Suprapubic skin (tissue), 4 donors: ENCODE measurements at places on chromosomes 16 and 17. TPM values are rescaled to one million over a fixed set of nuclear protein-coding genes. Genes with fewer than 3 reads are reported as not detected.

- DNase-seq, result no peak
- peaks cover under 1% of the 10 kb centered on the region for H3K4me1 ChIP-seq
- H3K27ac ChIP-seq, result no peak overlapping the region
- H3K27me3 ChIP-seq, result peaks cover 41% of the 10 kb centered on the region
These were observed 178.7 kb downstream of the FOXL1 start for GRCh38 chr16:86756882-86757703.

The CALB2 gene
- 6.7 TPM for total RNA-seq

DNA sequence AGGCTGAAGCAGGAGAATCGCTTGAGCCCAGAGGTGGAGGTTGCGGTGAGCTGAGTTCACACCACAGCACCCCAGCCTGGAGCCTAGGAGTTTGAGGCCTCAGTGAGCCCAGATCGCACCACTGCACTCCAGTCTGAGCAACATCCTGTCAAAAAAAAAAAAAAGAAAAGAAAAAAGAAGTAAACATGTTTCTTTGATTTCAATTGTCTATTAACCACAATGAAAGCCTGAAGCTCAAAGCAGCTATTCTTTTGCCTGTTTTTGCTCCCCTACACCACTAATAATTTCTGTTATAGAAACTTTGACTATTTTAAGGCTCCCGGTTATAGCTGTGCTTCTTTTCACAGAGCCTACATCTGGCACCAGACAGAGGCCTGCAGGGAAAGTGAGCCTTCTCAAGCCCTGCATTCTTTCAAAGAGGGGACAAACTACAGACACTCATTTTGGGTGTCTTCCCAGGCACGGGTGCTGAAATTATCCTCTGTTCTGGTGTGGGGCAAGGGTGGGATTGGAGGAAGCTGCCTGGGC lies 14.2 kb upstream of the SLC52A1 start:
- H3K27me3 ChIP-seq, result no peaks in the 10 kb centered on the region
- H3K27ac ChIP-seq, result peak overlapping the region; percentile 62
- H3K4me3 ChIP-seq, result no peak overlapping the region
- DNase-seq, result no peak
- H3K36me3 ChIP-seq, result no peaks in the 10 kb centered on the region
- H3K4me1 ChIP-seq, result peaks cover 10% of the 10 kb centered on the region

DNA sequence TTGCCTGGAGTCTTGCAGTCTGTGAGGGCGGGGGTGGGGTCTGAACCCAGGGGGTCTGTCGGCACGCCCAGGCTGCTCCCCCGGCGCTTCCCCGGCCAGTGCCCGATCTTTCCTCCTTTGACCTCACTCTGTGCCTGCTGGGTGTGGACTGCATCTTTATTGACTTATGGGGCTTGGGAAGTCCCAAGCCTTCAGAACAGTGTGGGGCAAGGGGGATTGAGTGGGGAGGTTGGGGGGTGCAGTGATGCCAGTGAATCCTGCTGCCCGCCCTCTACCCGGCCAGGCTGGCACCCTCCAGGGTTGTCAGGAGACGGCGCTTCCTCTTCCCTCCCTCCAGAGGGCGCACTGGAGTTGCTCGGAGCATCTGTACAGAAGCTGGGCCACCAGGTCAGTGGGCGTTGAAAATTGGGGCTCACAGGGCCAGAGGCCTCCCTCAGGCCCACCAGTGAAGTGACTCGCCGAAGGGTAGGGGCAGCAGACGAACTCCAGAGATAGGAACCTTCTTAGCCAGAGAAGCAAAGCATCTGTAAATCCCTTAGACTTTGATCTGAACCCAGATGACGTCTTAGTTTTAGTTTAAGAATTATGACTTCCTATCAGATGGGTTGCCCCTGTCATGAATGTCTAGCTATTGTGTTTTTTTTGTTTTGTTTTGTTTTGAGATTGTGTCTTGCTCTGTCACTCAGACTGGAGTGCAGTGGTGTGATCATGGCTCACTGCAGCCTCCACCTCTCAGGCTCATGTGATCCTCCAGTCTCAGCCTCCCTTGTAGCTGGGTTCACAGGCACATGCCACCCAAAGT lies 184.8 kb upstream of the CIBAR2 start:
- no peaks in the 10 kb centered on the region for H3K4me1 ChIP-seq
- no peaks in the 10 kb centered on the region for H3K27me3 ChIP-seq
- no peak overlapping the region for H3K4me3 ChIP-seq

DNA sequence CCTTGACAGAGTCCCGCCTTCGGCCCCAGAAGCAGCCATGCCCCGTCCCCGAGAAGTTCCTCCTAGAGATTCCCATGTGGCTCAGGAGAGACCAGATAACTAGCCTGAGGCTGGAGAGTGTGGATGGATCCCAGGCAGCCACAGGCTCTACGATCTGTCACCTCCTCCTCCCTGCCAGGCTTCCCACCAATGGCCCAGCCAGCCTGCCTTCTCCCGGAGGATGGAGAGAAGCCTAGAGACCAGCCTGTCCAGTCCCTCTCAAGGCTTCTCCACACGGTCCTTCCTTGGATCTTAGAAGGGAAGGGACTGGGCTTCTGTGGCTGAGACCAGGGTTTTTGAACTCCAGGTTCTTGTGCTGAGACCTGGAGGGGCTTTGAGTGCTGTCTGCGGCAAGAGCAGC lies 1.6 kb upstream of the SMTNL2 start:
- no peak overlapping the region for H3K4me3 ChIP-seq
- H3K36me3 ChIP-seq, result no peaks in the 10 kb centered on the region

DNA sequence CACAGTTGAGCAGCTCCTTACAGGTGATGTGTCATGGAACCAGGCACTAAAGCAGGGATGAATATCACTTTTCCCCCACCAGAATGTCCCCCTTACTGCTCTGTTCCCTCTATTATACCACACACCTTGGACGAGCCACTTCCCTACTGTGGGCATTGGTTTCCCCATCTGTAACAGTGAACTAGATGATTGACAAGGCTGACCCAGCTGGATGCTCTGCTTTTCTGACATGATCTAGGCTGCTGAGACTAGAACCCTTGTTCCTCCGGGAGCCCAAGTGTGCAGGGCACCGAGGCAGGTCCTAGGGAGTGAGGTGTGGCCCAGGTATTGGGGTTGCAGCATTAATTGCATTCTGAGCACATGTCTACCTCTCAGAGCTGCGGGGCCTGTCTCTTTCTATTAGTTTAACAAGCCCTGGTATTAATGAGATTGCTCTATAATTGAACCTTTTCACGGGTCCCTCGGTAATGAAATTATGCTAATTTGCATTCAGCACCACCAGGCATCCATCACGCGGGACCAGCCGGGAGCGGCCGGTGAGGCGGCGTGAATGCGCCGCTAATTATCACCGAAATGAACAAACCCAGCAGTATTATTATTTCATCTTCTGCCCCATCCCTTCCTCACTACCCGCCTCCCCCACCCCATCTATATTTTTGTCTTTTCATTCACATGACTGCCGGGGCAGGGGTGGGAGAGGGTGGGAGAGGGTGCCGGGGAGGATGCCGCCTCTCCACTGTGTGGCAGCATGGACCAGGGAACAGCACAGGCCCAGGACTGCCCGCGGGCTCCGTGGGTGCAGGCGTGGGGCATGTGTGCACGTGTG lies 121.1 kb downstream of the CYLD start:
- no peak for DNase-seq
- no peaks in the 10 kb centered on the region for H3K27me3 ChIP-seq
- H3K4me1 ChIP-seq, result no peaks in the 10 kb centered on the region
- no peaks in the 10 kb centered on the region for H3K36me3 ChIP-seq
- H3K4me3 ChIP-seq, result no peak overlapping the region

GRCh38 chr17:57557834-57558681 lies 187.0 kb downstream of the CCDC182 start:
- no peak for DNase-seq
- no peaks in the 10 kb centered on the region for H3K36me3 ChIP-seq
- H3K27ac ChIP-seq, result no peak overlapping the region
- H3K27me3 ChIP-seq, result no peaks in the 10 kb centered on the region

DNA sequence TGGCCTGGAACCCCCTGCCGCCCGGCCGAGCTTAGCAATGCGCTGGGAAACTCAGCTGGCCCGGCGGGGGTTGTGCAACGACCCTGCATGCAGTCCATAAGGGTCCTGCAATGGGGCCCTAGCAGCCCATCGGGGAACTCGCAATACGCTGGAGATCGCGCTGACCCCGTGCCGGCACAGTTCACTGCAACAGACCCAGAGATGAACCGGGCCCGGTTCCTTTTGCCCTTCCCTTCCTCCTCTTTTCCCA lies 375 bp downstream of the SLC25A11 start:
- peaks cover 49% of the 10 kb centered on the region for H3K36me3 ChIP-seq
- H3K4me3 ChIP-seq, result peak overlapping the region; percentile 68
- peak overlapping the region; percentile 96 for H3K27ac ChIP-seq
- H3K27me3 ChIP-seq, result no peaks in the 10 kb centered on the region

GRCh38 chr17:67074781-67075180 lies 30.4 kb downstream of the CACNG1 start:
- H3K4me1 ChIP-seq, result no peaks in the 10 kb centered on the region
- peaks cover 12% of the 10 kb centered on the region for H3K36me3 ChIP-seq
- no peak overlapping the region for H3K27ac ChIP-seq
- DNase-seq, result no peak
- H3K4me3 ChIP-seq, result no peak overlapping the region
- no peaks in the 10 kb centered on the region for H3K27me3 ChIP-seq

The CLDN6 gene
- total RNA-seq, result not detected

DNA sequence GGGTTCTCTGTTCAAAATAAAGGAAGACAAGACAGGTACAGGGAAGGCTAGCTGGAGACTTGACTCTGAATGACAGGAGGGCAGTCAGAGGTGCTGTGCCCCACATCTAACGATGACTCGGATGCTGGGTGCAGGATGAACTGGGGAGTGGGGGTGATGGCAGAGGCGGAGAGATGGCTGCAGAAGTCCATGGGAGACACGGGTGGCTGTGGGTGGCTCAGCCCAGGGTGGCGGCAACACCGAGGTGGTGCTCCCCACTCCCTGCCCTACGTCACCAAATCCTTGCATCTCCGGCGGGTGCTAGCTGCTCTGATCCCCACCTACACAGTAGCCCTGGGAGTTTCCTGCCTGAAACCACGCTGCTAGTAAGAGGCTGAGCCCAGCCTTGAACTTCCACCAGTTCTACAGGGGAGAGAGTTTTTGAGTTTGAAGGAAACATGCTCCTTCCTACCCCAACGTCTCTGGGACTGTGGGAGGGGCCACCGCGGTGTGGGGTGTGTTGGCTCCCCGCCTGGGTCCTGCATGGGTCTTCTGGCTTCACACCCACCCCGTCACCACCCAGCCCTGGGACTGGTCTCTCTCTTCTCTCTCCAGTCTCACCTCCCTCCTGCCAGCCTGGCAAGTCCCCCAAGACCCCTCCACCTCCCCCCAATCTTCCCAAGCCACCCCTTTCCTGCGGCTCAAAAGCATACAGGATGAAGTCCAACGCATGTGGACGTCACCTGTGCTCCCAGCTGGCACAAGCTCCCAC lies 4.5 kb downstream of the GSG1L start:
- H3K27ac ChIP-seq, result no peak overlapping the region
- no peak for DNase-seq
- no peaks in the 10 kb centered on the region for H3K36me3 ChIP-seq
- H3K27me3 ChIP-seq, result peaks cover 80% of the 10 kb centered on the region
